Mesothelial cell of epicardium (in vitro differentiated cells): ENCODE measurements at places on chromosomes 2 and 18.
A peak's percentile ranks its signal among the peaks of the same experiment; 100 is the strongest.

DNA sequence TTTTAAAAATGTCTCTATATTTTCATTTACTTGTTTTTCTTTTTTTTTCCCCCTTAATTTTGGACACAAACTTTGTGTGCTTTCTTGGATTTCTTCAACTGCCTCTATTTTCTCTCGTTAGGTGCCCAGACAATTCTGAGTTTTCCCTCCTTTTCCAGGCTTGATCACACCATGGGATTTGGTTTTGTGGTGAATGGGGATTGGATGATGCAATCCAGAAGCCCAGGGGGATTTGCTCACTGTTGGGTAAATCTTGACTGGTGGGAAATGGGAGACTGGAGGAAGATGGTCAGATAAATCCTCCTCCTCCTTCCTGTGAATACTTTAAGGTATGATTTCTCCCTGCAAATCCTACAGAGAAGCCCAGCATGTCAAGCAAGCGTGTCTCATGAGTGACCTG, 19.5 kb upstream of the PAX8 start:
- no peak overlapping the region for H3K4me3 ChIP-seq
- DNase-seq: no peak
- no peaks in the 10 kb centered on the region for H3K36me3 ChIP-seq
- H3K4me1 ChIP-seq: no peaks in the 10 kb centered on the region
- no peak overlapping the region for H3K27ac ChIP-seq

DNA sequence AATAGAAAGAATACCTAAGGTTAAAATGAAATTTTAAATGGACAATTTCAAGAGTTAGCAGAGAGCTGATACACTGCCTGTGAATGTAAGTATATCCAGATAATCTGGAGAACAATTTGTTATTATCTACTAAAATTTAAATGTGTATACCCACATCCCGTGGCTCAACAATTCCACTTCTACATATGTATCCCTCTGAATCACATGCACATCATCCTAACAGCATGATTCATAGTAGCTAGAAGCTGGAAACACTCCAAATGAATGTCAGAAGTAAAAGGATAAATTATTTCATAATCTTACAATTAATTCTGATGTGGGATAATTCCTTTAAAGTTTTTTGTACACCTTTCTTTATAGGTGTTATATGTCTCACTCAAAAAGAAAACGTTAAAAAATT, 87.9 kb downstream of the CNTNAP5 start:
- no peaks in the 10 kb centered on the region for H3K4me1 ChIP-seq
- H3K27ac ChIP-seq: no peak overlapping the region
- no peak overlapping the region for H3K4me3 ChIP-seq
- H3K36me3 ChIP-seq: no peaks in the 10 kb centered on the region
- DNase-seq: no peak

- H3K27ac ChIP-seq: no peak overlapping the region
- no peak overlapping the region for H3K4me3 ChIP-seq
- peaks cover 8% of the 10 kb centered on the region for H3K27me3 ChIP-seq
Observed at GRCh38 chr2:72859831-72860262, 27.4 kb upstream of the SPR start.

GRCh38 chr2:218128781-218129457, 3.1 kb downstream of the CXCR2 start:
- H3K4me1 ChIP-seq: peaks cover 12% of the 10 kb centered on the region
- H3K27ac ChIP-seq: no peak overlapping the region
- H3K4me3 ChIP-seq: no peak overlapping the region
- peaks cover 3% of the 10 kb centered on the region for H3K27me3 ChIP-seq
- DNase-seq: no peak

GRCh38 chr2:229269941-229270340, 1.1 kb downstream of the PID1 start:
- H3K27me3 ChIP-seq: peaks cover 61% of the 10 kb centered on the region
- no peak overlapping the region for H3K27ac ChIP-seq
- peaks cover 3% of the 10 kb centered on the region for H3K4me1 ChIP-seq
- no peaks in the 10 kb centered on the region for H3K36me3 ChIP-seq

DNA sequence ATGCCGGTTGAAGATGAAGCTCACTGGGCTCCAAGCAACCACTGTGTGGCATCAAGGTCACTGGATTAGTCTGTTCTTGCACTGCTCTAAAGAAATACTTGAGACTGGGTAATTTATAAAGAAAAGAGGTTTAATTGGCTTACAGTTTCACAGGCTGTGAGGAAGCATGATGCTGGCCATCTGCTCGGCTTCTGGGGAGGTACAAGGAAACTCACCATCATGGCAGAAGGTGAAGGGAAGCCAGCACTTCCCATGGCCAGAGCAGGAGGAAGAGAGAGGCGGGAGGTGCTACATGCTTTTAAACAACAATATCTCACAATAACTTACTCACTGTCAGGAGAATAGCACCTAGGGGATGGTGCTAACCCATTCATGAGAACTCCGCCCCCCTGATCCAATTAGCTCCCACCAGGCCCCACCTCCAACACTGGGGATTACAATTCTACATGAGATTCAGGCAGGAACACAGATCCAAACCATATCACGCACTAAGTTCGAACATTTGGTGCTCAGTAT, 109.7 kb upstream of the MGAT5 start:
- H3K27ac ChIP-seq: no peak overlapping the region
- no peak overlapping the region for H3K4me3 ChIP-seq
- no peak for DNase-seq

- peaks cover 25% of the 10 kb centered on the region for H3K4me1 ChIP-seq
- H3K27me3 ChIP-seq: no peaks in the 10 kb centered on the region
- H3K27ac ChIP-seq: no peak overlapping the region
Observed at GRCh38 chr2:140895378-140895777, 1235.4 kb downstream of the LRP1B start.

DNA sequence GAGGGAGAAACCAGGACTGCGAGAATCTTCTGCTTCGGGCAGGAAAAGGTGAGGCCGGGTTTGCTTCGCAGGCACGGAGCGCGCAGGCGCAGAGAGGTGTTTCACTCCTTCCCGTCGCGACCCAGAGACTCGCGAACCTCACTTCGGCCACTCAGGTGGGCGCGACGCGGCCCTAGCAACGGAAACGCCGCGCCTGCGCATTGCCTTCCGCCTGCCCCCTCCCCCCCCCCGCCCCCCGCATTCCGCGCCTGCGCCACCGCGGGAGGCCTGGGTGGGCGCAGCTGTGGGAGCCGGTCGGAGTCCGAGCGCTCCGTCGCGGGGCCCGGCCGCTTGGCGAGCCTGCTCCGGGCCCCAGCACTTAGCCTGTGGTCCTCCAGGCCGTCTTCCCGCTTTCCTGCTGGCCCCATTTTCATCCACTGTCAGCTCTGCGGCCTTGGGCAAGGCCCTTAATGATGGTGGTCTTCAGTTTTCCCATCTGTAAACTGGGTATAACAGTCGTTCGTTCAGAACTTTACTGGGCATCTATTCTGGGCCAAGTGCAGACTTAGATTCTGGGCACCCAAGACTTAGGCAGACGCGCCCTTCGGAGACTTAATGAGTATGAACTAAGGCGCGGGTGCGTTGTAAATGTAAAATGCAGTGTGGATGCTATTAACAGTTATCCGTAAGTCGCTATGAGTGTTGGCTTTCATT, 62.1 kb upstream of the ACKR3 start:
- peak; percentile 87 for DNase-seq
- peaks cover 34% of the 10 kb centered on the region for H3K4me1 ChIP-seq
- peaks cover 12% of the 10 kb centered on the region for H3K36me3 ChIP-seq
- no peaks in the 10 kb centered on the region for H3K27me3 ChIP-seq

DNA sequence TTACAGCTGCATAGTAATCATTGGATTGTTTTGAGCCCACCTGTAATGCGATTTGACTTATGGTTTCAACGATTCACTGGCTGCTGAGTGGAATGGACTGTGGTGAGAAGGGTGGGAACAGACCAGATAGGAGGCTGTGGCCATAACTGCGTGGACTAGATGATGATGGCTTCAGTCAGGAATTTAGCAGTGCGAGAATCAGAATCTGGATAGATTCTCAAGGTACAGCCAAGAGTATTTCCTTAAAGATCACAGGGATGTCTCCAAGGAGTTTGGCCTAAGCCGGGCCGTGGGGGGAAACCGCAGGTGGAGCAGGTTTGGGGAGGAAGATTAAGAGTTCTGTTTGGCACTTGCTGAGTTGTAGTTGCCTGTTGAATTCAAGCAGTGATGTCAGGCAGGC, 44.0 kb upstream of the CHMP1B start:
- peaks cover 5% of the 10 kb centered on the region for H3K4me1 ChIP-seq
- no peak overlapping the region for H3K4me3 ChIP-seq
- H3K27ac ChIP-seq: peak overlapping the region; percentile 35
- no peaks in the 10 kb centered on the region for H3K36me3 ChIP-seq

DNA sequence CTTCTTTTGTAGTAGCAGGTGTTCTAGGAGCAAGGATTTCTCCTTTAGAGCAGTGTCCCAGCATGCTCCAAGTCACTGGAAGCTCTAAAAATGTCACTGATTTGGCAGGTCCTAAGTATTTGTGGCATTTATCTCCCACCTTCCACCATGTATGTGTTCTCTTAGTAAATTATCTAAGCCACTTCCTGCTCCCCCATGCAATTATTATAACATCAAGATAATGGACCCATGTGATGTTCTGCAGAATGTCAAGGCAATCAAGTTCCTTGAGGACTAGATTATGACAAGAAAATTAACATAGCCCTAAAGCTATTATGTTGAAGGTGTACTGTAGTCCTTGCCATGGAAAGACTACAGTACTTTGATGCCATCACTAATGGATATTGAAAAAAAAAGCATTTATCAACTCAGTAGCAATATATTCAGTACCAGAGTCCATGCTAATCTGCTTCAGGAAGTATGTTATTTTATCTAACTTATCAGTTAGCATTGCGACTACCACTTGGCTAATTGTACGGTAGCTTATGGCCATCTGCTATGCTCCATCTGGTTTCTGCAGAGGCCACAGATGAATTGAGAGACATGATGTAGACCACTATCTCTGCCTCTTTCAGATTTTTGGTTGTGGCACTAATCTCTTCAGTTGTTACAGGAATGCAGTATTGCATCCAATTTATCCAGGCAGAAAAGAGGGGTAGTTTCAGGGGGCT, 56.7 kb downstream of the GPR39 start:
- H3K36me3 ChIP-seq: no peaks in the 10 kb centered on the region
- no peak for DNase-seq
- H3K4me3 ChIP-seq: no peak overlapping the region
- no peaks in the 10 kb centered on the region for H3K27me3 ChIP-seq

- no peaks in the 10 kb centered on the region for H3K36me3 ChIP-seq
- no peak overlapping the region for H3K27ac ChIP-seq
- DNase-seq: no peak
- peaks cover 4% of the 10 kb centered on the region for H3K27me3 ChIP-seq
Observed at GRCh38 chr2:173550143-173550542, 195.5 kb downstream of the CDCA7 start.

DNA sequence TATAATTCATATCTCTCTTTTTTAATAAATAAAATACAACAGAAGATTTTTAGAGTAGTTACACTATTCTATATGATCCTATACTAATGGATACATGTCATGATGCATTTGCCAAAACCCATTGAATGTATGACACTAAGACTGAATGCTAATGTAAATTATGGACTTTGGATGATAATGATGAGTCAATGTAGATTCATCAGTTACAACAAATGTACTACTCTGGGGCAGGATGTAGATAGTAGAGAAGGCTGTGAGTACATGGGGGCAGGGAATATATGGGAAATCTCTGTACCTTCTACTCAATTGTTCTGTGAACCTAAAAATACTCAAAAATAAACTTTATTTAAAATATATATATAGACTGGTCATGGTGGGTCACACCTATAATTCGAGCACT, 45.6 kb upstream of the NEDD4L start:
- peaks cover 22% of the 10 kb centered on the region for H3K27me3 ChIP-seq
- H3K27ac ChIP-seq: no peak overlapping the region
- no peak overlapping the region for H3K4me3 ChIP-seq
- no peak for DNase-seq
- H3K4me1 ChIP-seq: no peaks in the 10 kb centered on the region

DNA sequence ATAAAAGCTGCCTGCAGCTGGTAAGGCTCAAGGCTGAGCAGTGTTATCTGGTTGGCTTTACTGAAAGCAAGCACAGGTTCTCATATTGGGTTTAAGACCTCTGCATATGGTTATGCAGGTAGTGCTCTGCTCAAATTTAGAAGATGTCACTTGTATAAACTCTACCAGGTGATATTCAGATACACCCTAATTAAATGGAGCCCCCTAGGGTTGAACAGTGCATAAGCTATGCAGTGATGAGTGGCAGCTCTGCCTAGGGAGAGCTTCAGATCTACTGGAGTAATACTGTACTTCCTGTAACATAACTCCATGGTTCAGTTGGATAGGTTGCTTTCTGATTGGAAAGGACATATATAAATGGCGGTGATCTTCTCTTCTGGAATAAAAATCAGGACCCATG, 222.7 kb downstream of the CYRIA start:
- H3K4me1 ChIP-seq: no peaks in the 10 kb centered on the region
- no peak overlapping the region for H3K4me3 ChIP-seq
- H3K27ac ChIP-seq: no peak overlapping the region
- H3K36me3 ChIP-seq: no peaks in the 10 kb centered on the region

DNA sequence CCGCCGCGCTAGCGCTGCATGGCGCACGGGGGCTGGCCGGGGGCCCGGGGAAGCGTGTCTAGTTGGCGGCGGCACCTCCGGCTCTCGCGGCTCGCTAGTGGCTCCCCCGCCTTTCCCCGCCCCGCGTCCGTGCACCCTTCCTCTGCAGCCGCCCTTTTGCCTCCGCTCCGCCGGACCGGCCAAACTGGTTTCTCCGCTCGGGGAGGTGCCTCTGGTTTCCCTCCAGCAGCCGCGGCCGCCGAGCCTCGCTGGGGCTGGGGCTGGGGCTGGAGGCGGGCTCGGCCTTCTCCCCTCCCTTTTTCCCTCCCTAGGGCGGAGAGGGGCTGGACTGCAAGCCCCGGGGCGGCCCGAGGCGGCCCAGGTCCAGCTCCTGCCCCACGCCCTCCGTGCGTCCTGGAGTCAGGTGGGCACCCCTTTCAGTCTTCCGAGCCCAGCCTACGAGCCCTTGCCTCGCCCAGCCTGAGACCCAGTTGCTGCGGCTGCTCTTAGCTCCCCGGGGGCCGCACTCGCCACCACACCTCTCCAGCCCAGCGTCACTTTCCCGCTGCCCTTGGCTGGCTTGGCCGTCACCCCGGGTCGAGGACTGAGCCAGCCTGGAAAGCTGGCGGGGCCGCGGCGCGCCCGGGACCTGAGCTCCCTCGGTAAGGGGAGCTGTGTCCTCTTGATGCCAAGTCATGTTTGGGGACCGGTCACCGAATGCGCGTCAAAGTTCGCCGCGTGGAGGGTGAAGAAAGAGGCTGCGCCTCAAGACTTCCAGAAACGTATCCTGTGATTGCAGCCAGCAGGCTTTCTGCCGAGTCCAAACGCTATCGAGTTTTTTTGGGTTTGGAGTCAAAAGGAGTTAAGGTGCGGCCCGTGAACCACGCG, at the start of gene ATP8B1:
ATP8B1 (minus strand) TSS at position 213 of the 867 bp plus-strand sequence. CDS start 71,508 bp downstream, outside the sequence.
- peaks cover 31% of the 10 kb centered on the region for H3K4me1 ChIP-seq
- H3K27me3 ChIP-seq: peaks cover 46% of the 10 kb centered on the region
- H3K36me3 ChIP-seq: no peaks in the 10 kb centered on the region
- H3K4me3 ChIP-seq: peak within 1 kb of the TSS; percentile 87
- DNase-seq: peak; percentile 91

GRCh38 chr2:176280867-176281658, 11.8 kb downstream of the MTX2 start:
- H3K4me3 ChIP-seq: no peak overlapping the region
- H3K4me1 ChIP-seq: peaks cover 6% of the 10 kb centered on the region
- H3K27me3 ChIP-seq: no peaks in the 10 kb centered on the region
- H3K27ac ChIP-seq: no peak overlapping the region
- no peak for DNase-seq
